Stimulated activated CD4-positive, alpha-beta T cell treated with anti-CD3 and anti-CD28 coated beads, Interleukin-4, amount 100 ng/mL, for 4 hours (primary cell): ENCODE measurements at places on chromosomes 12 and 14.

GRCh38 chr14:50823762-50824636 lies 7.0 kb downstream of the NIN start:
- no peak for DNase-seq

GRCh38 chr14:68757618-68758081 lies 35.2 kb downstream of the ZFP36L1 start:
- no peak for DNase-seq

GRCh38 chr12:4817880-4818279 lies 91.8 kb upstream of the KCNA1 start:
- no peak for DNase-seq

DNA sequence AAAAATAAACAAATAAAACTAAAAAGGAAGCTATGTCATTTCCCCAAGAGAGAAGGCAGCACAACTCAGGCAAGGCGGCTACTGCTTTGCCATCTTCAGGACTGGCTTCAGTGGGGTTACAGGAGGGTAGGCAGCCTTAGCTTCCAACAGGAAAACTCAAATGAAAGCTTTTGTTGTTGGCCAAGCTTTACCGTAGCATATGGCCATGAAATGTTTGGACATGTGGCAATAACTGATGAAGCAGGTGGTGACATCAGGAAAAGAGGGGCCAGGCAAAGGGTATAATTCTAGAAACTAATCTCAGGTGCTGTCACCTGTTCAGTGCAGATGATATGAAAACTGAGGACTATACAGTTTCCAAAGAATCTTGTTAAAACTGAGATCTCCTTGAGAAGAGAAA lies 22.8 kb upstream of the NPFF start:
- DNase-seq: no peak

- no peak for DNase-seq
Measured at GRCh38 chr14:93239869-93240677, 33.0 kb downstream of the UBR7 start.

- DNase-seq: peak; percentile 44
Measured at GRCh38 chr12:122980183-122981035, at the start of gene ARL6IP4. ARL6IP4 (plus strand) TSS chr12:122980681; CDS start chr12:122981140, 459 bp downstream.

DNA sequence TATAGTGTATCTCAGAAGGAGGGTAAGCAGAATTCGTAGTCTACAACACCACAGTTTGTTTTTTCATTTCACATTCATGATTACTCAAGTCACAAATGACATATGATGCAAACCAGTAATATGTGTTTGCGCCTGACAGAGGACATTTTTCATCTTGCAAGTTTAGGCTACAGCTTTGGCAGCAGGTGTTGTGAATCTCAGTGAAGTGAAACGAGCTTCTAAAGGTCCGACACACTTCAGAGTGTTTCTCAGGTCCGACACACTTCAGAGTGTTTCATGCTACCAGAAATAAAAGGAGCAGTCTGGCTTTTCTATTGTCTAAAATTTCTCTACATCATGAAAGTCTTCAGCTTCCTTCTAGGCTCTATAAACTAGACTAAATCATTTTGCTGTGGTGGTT lies 22.7 kb downstream of the CLEC14A start:
- no peak for DNase-seq

GRCh38 chr14:53016491-53016890 lies 65.6 kb upstream of the FERMT2 start:
- DNase-seq: no peak

DNA sequence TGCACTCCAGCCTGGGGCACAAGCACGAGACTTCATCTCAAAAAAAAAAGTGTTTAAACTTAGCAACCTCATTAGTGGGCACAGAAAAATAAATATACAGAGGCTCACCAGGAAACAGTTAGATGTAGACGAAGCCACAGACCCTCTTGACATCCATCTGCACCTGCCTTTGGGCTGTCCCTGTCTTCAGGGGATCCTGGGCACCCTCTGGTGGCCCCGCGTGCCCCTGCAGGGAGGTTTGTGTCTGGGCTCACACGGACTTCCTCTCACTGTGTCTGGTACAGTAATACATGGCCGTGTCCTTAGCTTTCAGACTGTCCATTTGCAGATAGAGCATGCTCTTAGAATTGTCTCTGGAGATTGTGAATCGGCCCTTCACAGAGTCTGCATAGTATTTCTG lies 916.5 kb downstream of the TMEM121 start:
- peak; percentile 27 for DNase-seq

- DNase-seq: no peak
Measured at GRCh38 chr12:96409731-96410130, 9.5 kb upstream of the CDK17 start.

DNA sequence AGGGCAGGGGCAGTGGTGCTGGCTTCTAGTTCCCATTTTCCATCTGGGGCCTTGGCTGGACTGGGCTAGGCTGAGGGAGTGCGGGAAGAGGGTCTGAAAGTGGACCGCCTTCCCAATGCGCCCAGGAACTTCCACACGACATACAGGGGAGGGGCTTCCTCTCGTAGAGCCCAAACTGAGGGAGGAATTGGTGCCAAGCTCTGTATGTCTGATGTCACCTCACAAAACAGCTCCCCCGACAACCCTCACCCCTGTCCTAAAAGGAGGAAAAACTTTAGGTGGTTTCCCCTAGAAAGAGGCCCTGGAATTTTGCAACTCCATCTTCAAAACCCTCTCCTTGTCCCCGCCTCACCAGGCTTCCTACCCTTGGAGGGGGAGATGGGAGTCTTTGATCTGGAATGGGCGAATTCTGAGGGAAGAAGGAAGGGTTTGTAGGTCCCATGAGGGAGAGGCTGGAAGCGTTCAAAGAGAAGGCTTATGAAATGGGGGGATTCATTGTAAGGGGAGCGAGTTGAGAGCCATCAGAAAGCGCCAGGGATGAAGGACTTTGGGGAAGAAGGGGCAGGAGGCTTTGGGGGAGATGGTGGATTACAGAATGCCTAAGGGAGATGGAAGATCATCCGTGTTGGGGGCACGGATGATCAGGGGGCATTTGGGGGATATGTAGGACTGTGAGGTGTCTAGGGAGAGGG lies 844 bp downstream of the GLTP start:
- no peak for DNase-seq

DNA sequence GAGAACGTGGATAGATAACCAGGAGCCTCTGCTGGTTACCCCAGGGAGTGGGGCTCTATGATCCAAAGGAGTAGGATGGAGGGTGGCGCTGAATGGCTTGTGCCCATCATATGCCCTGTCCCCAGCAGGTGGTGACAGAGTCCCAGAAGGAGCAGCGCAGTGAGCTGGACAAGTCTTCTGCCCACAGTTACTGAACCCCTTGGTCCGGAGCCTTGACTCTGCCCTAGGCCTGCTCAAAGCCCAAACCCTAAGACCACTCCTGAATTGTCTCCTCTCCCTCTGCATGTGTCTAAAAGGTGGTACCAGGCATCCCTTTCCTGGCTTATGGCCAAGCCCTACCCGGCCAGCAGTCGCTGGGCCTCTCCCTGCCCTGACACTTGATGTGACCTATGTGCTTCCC lies 3.2 kb downstream of the PRPH start:
- no peak for DNase-seq

DNA sequence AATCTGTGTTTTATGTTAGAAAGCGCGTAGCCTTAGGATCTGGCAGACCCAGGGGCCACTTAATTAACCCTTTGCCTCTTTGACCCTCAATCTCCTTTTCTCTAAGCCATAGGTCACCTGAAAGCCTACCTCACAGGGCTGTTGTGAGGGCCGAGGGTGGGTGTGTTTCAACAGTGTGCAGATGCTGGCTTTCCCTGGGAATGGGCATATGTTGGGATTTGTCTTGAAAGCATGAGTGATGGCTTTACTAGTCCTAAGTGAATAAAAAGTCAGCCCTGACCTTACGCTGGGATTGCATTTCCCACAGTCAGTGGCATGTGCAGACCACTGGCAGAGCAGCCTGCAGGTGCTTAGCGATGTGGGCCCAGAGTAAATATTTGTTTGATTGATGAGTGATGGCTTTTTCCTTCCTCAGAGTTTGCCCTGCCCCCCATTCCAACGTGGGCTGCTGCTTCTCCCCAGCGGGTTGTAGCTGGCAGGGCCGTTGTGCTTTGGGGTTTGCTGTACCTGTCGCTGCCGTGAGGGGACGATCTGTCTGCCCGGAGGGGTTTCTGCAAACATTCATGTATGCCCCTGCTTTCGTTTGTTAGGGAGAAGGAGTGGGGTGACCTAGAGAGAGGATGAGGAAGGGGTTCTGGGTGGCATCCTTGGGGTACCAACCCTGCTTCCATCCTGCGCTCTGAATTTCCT lies 31.5 kb downstream of the MEG3 start:
- no peak for DNase-seq

GRCh38 chr12:95198914-95199313 lies 18.4 kb downstream of the FGD6 start:
- DNase-seq: no peak

GRCh38 chr12:120365675-120366340 lies 3.2 kb downstream of the MSI1 start:
- DNase-seq: no peak

DNA sequence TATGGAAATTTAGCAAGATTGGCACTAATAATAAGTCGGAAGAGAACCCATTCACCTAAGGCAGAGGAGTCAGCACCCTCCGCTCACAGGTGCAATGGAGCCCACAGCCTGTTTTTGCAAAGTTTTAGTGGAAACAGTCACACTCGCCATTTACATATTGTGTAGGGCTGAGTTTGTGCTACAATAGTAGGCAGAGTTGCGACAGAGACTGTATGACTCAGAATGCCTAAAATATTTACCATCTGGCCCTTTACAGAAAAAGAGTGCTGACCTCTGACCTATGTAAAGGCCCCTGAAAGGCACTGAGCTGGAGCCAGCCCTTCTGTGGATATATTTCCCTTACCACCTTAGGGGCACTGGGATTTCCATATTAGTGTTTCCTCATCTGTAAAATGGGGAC lies 79.0 kb downstream of the PRIMA1 start:
- DNase-seq: no peak

DNA sequence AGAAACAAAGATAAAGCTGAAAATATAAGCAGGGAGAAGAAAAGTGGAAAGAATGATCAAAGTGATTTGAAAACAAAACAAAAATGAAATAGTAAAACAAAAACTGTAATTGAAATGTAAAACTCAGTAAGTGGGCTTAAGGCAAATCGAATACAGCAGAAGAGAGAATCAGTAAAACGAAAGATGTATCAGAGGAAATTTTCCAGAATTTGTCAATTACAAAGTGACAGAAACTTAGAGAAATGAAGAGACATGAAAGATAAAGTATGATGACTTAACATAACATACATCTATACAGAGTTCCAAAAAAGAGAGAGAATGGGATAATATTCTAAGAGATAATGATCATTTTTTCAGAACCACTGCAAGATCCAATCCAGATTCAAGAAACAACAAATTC lies 10.5 kb downstream of the ZFC3H1 start:
- no peak for DNase-seq
